ENCODE measurements at places on chromosomes 4 and X.

DNA sequence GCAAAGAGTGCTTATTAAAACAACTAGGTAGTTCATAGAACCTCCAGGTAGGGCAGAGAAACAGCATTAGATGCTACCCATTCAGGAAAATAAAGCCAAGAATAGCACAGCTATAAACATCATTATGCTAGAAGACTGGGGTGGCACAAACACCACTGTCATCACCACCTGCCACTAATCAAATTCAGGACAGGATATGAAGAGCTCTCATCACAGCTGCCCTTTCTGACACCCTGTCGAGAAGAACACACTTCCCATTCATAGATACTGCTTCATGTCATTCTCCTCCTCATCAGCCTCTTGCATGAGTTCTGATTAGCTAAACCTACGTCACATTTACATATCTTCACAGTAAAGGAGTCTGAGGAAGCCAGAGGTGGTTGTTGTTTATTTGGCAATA lies 692.3 kb upstream of the HS3ST1 start:
- no peak for DNase-seq

GRCh38 chr4:4614925-4615678 lies 73.3 kb upstream of the STX18 start:
- DNase-seq = peak; percentile 7

GRCh38 chr4:48081196-48081595 lies 52.9 kb downstream of the TXK start:
- DNase-seq = no peak

GRCh38 chr4:21380861-21381260 lies 567.7 kb downstream of the KCNIP4 start:
- DNase-seq = no peak

DNA sequence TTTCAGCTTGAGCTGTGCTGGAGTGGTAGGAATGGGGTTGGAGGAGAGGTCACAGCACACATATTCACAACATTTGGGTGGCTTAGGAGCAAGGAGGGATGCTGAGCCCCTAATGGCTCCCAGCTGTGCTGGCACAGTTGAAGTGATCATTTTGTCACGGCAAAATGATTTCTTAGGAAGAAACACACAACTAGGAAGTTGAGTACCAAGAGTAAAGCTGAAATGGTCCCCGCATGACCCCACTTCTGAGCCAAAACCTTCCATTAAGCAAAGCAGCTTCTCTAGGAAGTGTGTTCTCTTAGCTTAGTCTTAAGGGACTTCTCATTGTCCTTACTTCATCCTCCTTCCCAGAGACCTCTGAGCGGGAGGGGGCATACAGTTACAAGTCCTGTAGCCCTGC lies 12.6 kb downstream of the CAPN6 start:
- no peak for DNase-seq

DNA sequence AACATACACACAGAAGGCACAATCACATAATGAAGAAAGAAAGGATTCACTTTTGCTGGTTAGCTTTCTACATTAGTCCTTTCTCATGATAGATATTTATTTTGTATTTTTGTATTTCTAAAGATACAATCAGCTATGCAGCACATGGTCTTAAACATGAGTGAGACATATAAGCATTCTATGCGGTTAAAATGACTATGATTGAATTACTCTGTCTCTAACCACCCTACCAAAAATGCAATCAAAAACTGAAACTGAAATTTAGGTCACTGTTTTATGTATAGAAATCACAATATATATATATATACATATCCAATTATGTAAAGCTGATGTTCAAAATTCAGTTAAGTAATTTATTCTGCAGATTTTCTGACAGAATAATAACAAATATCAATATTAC lies 21.9 kb downstream of the CXXC4 start:
- DNase-seq = no peak

GRCh38 chr4:110104661-110105060 lies 93.8 kb downstream of the ELOVL6 start:
- DNase-seq = no peak

DNA sequence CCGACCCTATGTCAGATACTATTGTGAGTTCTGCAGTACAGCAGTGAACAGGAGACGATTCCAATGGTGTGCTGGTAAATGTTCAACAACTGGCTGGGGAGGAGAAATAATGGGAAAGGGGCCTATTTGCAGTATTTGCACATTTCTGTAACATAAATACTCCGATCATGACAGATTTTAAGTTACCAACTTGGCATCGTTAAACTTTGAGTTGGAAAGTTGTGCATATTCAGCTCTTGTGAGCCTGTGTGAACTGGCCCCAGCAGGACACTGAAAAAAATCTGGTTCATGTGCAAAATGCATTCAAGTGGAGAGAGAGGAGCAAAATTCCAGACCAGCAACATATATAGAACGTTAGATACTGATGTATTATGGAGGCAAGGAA lies 175.0 kb downstream of the MAPK10 start:
- no peak for DNase-seq

DNA sequence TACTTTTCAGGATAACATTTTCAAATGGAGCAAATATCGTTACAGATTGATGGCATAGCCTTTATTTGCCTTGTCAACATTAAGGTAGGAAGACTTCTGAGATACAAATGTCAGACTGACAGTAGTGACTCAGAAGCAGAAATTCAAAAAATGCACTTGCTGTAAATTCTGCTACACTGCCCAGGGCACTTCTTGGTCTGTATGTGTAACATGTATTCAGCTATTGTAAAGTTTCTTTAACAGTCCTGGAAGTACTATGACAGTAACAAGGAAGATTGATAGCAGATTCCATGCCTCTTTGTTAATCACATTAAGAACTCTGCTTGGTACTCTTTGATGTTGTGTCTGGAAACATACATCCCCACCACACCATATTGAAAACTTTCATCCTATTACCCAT lies 69.6 kb upstream of the PCDH18 start:
- no peak for DNase-seq

DNA sequence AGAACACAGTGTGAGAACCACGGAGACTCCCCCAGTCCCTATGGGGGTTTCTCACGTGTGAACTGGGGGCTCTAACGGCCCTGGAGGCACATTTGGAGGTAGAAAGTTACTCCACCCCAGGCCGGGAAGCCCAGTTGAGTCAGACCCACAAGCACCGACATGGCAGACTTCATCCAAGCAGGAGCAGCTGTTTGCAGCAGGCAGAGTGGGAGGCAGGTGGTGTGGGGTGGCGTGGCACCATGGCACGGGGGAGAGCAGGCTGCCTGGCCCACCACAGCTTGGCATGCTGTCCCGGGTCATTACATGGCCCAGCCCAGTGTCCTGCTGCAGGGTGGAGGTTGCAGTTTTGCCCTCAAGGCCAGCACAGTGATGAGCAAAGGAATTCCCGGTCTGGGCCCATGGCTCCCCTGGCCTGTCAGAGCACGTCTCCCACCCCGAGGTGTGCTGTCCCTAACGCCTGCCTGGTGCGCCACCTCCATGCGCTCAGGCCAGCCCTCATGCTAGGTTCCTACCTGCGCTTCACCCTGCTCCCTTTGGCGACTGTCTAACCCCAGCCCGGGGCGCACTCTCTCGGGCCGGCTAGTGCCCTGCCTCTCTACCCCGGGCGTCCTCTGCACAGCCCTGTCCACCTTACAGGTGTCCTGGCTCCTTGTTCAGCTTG lies 90.6 kb upstream of the AFAP1 start:
- DNase-seq = no peak

- DNase-seq = no peak
Measured at GRCh38 chr4:2484185-2484584, 15.3 kb downstream of the RNF4 start.

- no peak for DNase-seq
Measured at GRCh38 chr4:152028131-152028530, 267.3 kb upstream of the GATB start.

DNA sequence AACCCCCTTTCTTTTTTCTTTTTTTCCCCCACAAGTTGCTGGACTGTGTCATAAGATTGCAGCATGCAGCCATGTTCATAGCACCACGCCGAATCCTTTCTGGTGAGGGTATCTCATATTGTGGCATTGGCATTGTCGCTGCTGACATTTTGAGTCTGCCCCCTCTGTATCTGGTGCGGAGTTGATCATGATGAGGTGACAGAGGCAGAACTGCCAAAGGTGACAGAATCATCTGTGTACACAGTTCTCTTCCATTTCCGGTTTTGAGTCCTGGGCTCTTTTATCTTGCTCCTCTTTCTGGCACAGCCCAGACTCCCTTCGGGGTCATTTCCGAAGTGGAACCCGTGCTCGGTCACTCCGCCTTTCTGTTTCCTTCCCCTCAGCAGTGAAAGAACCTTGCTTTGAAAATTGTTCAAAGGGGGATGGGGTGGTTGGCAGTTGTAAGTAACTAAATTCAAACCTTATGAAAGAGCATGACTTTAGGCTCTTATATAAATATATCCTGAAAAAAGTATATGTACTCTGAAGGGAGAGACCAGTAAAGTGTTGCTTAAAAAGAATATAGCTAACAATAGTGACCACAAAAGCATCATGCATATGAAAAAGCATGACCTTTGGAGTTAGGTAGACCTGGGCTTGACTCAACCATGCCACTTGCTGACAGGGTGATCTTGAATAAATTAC lies 55.0 kb upstream of the BMP2K start:
- DNase-seq = no peak

- DNase-seq = peak; percentile 21
Measured at GRCh38 chr4:144820011-144820727, 174.2 kb downstream of the HHIP start.

DNA sequence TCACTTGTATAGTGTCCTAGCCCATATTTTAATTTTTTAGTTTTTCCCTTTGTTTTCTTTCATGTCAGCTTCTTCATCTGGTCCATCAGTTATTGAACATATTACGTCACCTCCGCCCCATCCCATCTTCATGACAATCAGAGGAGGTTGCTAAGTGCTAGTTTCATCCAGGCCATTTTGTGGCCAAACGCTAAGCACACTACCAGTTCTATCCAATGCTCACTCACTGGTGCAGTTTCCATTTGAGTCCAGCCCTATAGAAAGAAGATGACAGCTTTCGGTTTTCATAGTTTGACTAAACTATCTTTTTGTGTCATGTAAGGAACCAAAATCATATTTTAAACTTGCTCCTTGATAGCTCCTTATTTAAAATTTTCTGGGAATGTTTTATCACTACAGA lies 304.2 kb downstream of the TENM3 start:
- DNase-seq = no peak

DNA sequence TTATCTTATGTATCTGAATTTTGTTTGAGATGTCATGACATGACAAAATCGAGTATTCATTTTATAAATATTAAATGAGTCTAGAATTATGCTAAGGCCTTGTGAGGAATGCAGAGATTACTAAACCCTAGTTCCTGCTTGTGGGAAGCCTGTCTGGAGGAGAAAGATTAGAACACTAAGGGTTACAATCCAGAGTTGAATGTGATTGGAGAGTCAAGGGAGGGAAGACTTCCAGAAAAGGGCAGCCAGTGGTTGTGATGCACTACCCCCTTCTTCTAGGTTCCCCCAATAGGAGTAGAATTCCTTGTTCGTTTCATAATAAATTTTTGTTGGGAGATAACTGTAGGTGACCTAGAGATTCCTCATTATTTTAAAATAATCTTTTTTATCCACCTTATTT lies 141.1 kb downstream of the AFF1 start:
- no peak for DNase-seq

DNA sequence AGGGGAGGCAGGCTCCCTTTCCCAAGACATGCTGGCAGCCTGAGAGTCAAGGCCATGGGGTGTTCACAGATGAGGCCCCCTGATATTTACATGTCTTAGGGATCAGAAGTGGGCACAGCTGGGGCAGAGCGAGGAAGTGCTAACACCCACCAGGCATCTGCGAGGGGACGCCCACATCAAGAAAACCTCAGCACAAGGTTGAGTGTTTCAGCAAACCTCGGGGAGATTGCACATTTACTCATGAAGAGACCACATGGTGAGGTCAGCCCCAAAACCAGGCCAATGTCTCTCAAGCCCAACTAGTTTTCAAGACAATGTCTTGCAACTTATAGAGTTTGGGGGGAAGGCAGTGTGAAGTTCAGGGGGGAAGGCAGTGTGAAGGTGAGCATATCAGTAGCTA lies 55.2 kb downstream of the CLNK start:
- DNase-seq = no peak

DNA sequence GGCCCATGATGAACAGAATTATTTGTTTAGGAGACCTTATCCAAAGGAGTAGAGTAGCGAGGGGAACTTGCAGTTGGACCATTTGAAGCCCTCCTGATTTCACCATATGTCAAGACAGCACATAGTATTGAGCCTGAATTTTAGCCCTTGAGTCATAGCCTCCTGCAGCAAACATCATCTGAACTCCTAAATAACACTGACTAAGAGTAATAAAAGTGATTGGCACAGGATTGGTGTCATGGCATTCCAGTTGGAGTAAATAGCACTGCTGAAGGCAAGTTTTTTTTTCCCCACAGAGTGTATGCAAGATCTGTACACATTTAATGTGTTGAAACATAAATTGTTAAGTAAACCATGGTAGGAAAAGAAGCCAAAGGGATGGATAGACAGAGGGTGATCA lies 89.0 kb downstream of the COMMD8 start:
- DNase-seq = peak; percentile 77

DNA sequence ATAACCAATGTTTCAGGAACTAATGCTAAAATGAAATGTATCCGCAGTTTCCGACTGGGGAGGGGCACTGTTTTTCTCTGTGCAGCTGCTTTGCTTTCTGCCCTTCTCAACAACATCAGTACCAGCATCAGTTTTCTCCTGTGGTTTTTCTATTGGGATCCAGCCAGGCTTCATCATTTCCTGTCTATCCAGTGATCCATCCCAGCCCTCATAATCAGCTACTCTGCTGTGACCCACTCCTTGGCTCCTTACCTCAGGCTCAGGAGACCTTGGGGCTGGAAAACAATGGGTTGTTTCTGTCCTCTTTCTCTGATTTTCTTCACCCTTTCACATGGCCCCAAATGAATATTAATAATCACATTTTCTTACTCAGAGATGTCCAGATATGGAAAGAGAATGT lies 222.2 kb upstream of the DKK2 start:
- DNase-seq = no peak

GRCh38 chrX:13082206-13083065 lies 38.0 kb upstream of the FAM9C start:
- DNase-seq = no peak

- no peak for DNase-seq
Measured at GRCh38 chr4:52728691-52729240, 22.5 kb downstream of the ERVMER34-1 start.

DNA sequence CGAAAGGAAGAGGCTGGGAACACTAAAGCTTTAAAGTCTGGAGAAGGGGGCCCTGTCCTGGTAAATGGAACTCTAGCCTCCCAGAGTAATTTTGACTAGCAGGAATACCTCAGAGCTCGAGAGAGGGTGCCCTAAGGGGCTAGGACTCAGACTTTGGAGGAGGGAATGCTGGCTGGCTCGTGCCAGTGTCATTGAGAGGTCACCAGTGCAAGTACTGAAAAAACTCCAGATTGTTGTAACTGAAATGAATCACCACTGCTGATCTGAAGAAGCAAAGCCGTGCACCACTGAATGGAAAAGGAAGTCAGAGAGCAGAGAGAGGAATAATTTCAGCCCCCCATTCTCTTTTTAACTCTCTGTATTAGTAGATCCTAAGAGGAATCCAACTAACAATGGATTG lies 690.2 kb downstream of the FAT4 start:
- no peak for DNase-seq

DNA sequence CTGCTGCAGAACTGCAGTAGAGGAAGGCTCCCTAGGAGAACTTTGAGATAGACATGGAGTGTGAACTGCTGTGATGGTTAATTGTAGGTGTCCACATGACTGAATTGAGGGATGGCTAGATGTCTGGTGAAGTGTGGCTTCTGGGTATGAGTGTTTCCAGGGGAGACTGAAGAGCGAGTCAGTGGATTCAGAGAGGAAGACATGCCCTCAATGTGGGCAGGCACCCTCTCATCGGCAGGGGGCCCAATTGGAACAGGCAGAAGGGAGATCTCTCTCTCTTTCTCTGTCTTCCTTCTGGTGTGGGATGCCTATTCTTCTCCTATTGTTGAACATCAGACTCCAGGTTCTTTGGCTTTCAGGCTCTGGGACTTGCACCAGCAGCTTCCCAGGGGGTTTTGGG lies 304.7 kb upstream of the GATB start:
- DNase-seq = no peak
